ENCODE measurements at places on chromosomes 4 and X. TPM values are rescaled to one million over a fixed set of nuclear protein-coding genes. Genes with fewer than 3 reads are reported as not detected.

The IL21 gene
- not detected for total RNA-seq

The SPANXN4 gene
- not detected for total RNA-seq

The ABLIM2 gene
- 0.36 TPM for total RNA-seq

The ATP1B4 gene
- not detected for total RNA-seq

DNA sequence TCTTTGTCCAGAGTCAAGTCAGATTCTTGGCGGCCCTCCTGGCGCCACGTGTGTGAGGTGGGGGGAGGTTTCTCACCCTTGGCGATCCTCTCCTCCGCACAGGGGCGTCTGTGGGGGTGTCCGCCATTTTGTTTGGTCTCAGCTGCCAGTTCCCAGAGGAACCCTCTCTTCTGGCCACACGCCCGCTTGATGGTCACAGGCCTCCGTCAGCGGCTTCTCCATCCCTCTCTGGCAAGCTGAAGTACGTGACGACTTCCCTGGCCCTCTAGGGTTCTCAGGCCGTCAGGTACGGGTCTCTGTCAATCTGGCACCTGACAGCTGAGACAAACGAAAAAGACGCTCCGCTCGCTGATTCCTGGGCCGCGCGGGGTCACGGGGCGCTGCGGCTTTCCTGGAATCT is 272.6 kb downstream of the TRIML1 start:
- no peak for DNase-seq

DNA sequence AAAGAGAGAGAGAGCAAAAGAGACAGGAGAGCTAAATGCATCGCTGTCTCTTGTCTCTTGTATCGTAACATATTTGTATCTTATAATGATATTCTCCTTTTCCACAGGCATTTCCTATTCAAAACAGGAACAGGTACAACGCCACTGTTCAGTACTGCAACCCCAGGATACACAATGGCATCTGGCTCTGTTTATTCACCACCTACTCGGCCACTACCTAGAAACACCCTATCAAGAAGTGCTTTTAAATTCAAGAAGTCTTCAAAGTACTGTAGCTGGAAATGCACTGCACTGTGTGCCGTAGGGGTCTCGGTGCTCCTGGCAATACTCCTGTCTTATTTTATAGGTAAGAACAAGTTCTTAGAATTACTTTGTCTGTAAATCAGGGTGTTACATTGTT is 288.6 kb downstream of the DCTD start:
- DNase-seq: no peak

DNA sequence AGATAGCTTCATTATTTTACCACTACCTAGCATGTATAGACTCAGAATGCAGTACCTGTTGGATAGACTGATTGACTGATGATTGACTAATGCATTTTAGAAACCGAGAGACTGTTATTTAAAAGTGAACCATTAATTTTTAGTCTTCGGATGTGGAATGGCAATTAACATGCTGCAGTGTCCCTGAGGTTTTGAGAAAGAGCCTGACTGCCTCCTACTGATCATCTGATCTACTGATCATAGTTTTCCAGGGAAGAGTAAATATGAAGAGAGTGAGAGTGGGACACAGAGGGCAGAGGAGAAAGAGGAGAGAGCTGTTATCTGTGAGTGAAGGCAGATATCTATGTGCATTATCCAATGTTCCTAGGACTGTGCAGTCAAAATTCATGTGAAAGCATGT is 764.7 kb downstream of the TRIML1 start:
- DNase-seq: no peak

DNA sequence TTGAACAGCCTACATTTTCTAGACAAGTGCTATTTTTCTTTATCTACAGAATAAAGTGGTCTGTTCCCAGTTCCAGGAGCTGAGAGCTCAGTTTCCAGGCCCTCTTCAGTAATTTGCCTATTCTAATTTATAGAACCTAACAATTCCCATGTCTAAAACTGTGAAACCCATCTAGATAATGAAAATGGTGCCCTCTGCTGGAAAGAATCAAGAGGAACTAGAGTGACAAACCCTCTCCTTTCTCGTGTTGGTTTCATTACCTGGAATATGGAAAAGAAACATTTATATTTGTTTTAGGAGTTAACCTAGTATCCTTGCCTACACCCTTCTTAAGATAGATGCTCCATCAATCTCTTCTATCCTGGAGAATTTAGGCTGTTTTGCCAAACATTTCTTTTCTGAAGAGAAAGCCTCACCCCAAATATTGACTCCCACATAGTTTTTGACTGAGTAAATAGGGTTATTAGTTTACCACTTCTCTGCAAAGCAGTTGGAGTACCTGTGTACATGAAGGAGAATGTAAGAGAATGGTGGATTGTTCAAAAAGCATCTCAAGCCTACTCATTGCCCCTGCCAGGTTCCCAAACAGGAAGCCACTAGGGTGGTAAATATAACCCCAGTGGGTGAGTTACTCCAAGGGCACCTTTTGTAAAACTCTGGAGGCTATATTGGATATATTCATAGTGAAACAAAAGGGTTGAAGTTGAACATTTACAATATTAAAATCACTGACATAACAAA is 121.6 kb downstream of the RASL11B start:
- peak; percentile 78 for DNase-seq

DNA sequence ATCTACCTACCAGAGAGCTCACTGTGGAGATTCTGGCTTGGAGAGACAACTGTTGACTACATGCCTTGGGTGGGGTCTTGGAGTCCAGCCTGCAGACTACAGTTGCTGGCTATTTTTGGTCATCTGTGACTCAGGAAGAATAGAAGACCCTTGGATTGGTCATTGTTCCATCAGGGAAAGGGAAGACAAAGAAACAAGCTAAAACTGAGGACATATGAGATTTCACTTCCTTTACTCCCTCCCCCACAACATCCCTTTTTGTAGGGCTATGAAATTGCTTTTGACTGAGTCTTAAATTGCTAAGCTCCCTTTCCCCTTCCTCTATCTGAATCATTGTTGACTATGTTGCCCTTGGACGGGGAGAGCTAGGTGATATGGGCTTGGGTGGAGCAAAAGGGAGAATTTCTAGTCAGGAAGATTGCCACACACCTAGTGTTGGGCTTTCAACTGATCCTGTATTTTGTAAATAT is 11.7 kb downstream of the MSN start:
- no peak for DNase-seq

DNA sequence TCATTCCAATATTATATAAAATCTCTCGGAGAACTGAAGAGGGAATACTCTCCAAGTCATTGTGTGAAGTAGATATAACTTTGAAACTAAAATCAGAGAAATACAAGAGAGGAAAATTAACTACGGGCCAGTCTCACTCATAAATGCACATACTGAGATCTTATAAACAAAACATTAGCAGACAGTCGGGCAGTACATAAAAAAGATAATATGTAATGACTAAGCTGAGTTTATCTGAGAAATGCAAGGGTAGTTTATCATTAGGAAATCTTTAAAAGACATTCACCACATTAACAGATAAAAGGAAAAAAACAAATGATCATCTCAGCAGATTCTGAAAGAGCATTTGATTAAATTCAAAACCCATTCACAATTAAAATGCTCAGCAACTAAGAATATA is 116.7 kb downstream of the NYX start:
- DNase-seq: no peak

DNA sequence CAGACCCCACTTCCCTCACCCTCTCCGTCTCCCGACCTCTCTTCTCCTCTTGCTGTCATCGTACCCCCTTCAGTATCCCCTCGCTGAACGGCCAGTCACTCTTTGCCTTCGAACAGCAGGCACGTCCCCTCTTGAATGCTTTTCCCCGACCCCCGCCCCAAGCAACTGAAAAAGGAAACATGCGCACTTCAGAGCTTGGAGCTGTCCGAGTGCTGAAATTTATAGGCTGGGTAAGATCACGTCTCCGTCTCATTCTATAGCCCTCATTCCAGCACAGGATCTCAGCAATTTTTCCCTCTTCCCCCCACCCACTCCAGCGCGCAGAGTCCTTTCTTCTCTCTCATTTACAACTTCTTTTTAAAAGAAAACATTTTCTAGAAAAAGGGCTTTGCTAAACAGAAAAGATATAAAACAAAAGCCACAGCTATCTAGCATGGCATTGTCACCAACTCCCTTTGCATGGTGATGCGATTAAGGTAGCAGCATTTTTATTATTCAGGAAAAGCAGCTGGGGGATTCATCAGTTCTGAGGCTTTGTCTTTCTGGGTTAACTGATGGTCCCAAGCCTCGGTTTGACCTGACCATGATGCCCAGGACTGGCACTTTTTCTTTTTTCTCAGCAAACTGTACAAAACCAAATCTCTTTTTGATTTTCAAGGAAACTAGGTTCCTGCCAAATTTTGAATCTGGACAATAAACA is at the start of gene GLRA2:
GLRA2 (plus strand) TSS at position 247 of the 700 bp plus-strand sequence. CDS start 522 bp downstream, outside the sequence.
- DNase-seq: peak; percentile 19

GRCh38 chr4:151304226-151304625 is 21.2 kb downstream of the SH3D19 start:
- no peak for DNase-seq

- no peak for DNase-seq
Measured at GRCh38 chr4:138455097-138455496, 212.9 kb upstream of the SLC7A11 start.

DNA sequence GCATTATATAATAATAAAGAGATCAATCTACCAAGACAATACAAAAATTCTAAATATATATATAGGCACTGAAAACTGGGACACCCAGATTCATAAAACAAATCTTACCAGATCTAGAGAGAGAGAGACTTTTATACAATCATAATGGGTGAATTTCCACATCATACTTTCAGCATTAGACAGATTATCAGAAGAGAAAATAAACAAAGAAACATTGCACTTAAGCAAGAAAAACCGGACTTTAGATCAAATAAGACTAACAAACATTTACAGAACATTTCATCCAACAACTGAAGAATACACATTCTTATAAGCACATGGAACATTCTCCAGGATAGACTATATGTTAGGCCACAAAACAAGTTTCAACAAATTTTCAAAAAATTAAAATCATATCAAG is 245.1 kb downstream of the INPP4B start:
- peak; percentile 68 for DNase-seq

- DNase-seq: no peak
Measured at GRCh38 chr4:40812386-40812785, 62.6 kb downstream of the NSUN7 start.

- DNase-seq: no peak
Measured at GRCh38 chr4:122821092-122821491, 5.5 kb upstream of the FGF2 start.

GRCh38 chrX:49171752-49172279 is at the start of gene PLP2:
TSS of gene PLP2 (plus strand) at chrX:49171898. CDS start at chrX:49172001, 103 bp downstream.
- DNase-seq: peak; percentile 93

GRCh38 chr4:54913751-54914526 is 211.5 kb downstream of the KDR start:
- peak; percentile 21 for DNase-seq

DNA sequence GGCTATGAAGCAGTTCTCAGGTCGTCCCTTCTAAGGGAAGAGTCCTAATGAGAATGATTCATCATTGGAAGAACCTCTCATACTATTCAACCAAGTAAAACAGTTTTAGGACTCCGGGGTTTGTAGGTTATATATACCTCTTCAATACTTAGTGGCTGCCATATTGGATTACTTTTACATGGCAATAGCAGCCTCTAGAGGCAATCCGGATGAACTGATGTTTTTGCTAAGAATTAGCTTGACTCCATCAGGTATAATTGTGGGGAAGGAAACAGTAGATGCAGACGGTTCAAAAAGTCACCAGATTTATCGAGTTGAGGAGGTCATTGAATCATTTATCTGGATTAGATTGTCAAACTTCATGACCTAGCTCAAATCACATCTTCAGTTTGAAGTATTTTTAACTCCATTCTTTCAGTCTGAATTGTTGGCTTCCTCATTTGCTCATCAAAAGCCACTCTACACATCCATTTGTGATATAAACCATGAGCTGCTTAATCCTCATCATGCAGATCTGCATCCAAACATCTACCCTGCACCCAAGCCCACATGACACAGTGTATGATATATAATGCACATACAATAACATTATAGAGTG is 28.4 kb downstream of the GUCY1B1 start:
- DNase-seq: peak; percentile 64

DNA sequence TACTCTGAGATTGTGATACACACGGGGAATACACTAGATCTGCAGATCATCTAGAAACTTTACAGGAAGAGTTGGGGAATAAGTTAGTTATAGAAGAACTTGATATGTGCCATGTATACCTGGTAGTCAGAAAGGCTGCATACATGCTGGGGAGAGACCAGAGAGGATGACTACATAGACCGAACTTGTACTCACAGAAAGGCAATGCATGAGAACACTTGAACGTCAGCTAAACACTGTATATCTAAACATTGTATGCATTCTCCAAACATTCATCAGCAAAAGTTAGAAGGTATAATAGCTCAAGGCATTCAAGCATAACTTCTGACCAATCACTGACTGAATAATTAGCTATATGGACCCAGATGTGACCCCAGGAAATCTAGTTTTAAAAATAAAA is 78.0 kb upstream of the PDHA2 start:
- no peak for DNase-seq

GRCh38 chr4:183347146-183347545 is 24.9 kb upstream of the CLDN24 start:
- no peak for DNase-seq

- no peak for DNase-seq
Measured at GRCh38 chr4:55634417-55635128, 1.5 kb downstream of the NMU start.
